ENCODE measurements at places on chromosomes 4 and X.

DNA sequence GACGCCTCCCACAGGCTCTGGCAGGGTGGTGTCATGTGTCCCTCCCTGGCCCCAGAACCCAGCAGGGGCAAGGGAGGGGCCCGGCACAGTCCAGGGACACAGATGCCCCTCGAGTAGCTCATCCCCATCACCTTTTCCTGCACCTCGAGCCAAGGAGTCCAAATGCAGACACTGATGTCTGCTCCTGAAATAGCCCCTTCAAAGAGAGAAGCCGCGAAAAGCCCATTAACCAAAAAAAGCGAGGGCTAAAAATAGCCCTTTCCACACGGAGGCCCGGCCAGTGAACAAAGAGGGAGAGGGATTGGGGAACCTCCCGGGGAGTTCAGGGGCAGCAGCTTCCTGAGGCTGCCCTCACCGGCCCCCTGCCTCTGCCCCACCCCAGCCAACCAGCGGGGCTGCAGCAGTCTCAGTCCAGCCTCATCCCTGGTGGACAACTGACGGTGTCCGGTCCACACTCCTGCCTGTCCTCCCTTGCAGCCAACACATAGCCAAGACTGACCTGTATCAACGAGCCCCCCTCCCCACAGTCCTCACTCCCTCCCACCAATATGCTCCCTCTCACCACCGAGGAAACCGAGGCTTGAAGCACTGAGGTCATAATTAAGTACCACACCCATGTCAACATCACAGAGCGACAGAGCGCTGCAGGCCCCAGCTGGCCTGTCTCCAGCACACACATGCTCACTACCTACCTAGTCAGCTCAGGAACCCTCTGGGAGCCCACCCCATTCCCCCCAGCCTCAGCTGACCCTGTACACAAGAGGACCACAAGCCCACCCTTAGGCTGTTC lies 23.9 kb downstream of the WDR1 start:
- DNase-seq, result no peak

GRCh38 chr4:88960576-88960975 lies 96.4 kb downstream of the FAM13A start:
- no peak for DNase-seq

- DNase-seq, result no peak
Measured at GRCh38 chr4:47235721-47236120, 204.4 kb downstream of the GABRB1 start.

DNA sequence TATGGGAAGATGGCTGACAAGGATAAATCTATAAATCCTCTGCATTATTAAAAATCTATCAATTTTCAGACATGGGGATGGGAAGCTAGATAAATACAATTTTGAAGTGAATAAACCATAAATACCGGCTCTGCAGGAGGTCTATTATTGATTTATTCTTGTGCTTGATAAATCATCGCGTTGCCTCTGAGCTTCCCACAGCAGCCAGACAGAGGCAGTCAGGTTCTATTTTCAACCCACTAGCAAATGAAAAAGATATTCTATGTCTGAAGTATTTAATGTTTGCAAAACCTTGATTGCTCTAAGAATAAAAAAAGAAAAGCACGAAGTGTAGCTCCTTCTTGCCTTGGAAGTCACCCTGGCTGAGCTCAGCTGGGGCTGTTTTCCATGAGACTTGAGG lies 216.2 kb downstream of the DHRSX start:
- no peak for DNase-seq

DNA sequence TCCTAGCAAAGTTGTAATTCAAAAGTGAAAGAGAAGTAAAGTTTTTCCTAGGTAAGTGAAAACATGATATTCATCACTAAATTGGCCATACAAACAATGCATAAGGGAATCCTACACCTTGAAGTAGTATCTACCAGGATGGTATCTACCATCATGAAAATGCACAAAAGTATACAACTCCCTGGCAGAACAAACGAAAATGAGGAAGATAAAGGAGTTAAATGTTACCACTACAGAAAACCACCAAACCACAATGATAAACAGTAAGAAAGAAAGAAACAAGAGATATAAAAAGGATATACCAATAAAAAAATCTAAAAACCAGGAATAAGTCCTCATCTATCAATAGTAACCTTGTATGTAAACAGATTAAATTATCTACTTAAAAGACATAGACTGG lies 26.9 kb downstream of the GK2 start:
- no peak for DNase-seq

DNA sequence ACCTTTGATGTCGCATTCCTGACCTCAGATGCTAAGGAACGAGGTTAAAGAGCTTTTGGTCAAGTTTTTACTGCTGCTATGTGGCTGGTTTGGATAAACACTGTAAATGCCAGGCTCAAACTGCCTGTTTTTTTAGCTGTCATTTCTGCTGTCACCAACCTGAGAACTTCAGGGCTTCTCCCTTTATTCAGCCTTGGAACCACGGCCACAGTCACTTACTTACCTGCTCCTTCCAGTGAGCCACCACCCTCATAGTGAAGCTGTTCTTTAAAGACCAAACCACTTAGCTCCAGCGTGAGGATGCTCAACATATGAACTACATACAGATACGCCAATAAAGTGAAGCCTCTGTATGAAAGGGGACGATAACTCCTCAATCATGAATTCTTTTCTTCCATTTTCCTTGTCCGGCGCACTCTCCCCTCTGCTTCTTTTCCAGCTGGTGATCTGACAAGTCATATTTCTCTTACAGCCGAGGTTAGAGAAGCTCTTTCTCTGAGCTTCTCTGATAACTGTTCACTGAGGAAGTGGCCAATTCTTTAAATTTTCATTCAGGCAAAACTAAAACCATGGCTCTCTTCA lies 152.8 kb upstream of the ANK2 start:
- DNase-seq, result no peak

DNA sequence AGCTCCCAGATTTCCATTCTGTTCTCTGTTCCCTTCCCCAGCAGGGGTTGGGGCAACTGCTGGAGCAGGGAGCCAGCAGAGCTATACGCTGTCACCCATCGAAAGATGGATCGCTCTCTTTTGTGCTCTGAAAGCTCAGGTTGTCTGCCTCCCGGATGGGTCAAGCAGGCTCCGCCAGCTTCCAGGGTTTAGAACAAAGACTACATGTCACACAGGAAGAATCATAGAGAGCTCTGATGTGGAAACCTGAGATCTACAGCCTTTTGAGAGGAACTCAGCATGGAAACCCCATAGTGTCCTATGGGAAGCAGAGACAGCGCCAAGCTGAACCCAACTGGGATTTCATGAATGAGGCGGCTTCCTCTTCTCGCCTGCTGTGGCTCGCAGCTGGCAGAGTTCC lies 205.4 kb downstream of the HS3ST1 start:
- no peak for DNase-seq

Measured in nucleus accumbens (tissue), 56 donors.